Cerebellar nuclear complex (tissue), 1 donor: ENCODE measurements at places on chromosomes 5 and 9.

DNA sequence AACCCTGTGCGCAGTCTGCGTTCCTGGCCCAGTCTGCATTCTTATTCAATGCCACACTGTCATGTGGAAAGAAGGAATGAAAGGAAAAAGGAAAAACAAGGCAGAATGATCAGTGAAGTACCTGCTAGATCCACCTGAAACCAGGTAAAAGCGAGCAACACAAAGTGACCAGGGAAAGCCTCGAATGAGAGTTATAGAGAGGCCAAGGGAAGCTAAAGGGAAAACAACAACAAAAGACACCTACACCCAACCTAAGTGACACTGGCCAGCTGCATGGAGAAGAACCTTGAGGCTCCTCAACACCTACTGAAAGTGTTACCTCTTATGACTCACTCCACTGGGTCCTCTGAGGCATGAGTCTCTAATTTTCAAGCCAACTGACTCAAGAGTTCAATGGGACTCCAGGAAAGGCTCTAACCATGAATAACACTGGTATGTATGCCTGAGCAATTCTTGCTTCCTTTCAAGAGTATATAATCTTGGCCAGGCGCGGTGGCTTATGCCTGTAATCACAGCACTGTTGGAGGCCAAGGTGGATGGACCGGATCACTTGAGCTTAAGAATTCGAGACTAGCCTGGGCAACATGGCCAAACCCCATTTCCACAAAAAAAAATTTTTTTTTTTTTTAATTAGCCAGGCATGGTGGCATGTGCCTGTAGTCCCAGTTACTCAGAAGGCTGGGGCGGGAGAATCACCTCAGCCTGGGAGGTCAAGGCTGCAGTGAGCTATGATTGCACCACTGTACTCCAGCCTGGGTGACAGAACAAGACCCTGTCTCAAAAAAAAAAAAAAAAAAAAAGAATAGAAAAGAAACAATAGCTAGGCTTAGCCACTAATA, 29.0 kb downstream of the MTMR12 start:
- no peak for DNase-seq

GRCh38 chr9:37986771-37987258, 82.2 kb downstream of the SHB start:
- no peak for DNase-seq

DNA sequence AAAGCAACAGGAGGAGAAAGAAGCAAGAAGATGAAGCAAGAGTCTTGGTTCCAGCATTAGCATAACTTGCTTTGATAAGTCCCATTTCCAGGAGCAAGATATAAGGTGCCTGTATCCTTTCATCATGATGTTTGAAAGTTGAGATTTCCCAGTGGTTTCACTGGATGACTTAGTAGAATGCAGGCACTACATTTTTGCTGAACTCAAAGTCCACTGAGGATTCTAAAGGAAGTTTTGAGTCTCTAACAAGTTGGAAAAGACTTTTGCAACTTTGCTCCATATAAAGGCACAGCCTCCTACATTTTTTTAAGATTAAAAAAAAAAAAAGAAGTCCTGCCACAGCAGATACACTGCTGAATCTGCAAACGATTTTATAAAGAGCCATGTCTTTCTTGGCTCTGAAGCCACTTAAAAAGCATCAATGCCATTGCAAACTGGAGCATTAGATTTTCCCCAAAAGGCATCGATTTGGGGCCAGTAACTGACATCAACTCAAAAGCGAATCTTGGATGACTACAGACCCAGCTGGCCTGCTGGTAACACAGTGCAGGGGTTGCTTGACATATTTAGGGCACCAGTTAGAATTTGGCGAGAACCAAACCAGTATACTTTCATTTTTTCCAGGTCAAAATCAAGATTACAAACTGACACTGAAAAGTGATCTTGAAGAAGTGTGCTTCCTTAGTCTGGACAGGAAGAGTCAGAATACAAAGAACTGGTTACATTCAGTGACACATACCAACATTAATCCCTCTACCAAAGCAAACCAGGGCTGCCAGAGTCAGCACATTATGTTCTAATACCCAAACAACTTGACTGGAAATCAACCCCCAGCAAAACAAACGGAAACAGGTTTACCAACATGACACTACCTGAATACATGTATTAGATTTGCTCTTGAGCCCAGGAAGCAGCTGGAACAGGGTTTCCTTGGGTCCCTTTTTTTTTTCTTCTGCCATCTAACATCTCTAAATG, 39.1 kb upstream of the KCNV2 start:
- no peak for DNase-seq

DNA sequence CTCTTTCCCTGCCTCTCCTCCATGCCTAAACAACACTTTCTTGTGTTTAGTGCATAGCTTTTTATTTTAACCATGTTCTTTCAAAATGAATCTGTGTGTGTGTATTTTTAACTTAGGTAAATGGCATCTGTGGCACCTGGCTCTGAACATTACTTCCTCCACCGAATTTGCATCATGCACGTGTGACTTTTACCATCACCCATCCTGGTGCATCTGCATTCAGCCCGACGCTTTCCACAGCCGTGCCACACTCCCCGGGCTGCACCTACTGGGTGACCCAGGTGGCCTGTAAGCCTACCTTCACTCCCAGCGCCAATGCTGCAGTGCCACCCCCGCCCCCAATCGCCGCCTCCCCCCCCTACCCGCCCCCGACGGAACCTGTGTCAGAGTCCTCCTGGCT, 12.7 kb upstream of the FCN1 start:
- DNase-seq = no peak

DNA sequence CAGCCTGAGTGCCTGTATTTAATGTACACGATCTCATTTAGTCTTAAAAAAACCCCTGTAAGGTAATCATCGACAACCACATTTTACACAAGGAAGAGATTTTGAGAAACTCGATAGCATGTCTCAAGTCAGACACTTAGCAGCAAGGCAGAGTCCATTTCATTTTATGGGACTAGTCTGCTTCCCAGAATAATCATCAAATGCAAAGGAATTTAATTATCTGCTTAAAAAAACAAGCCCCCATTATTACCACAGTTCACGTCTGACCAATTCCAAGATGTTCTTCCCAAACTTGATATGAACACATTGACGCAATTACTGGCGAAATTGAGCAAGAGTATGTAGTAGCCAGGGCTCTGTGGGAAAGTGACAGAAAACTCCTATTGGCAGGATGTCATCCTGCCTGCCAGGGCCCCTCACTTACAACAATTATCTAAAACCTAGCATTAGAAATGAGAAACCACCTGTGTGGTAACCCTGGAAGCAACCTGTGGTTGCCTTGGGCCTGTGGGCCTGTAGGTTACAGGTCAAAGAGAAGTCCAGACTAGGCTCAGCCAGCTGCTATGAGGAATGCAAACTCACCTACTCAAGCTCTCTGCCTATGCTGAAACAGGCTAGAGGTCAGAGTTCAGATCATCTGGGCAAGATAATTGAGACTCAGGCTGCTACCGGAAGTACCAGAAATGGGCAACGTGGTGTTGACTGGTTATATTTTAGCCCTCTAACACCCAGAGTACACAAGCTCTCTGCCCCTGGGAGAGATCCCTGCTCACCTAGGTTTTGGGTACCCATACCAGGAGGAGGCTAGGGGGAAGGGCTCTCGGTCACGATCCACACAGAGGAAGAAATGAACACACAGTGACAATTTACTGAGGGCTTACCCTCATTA, 1.6 kb downstream of the B4GALT1 start:
- no peak for DNase-seq
